CD4-positive, alpha-beta T cell treated with Interleukin-15 for 1 hour (primary cell): ENCODE measurements at places on chromosomes 13 and 19.
A peak's percentile ranks its signal among the peaks of the same experiment; 100 is the strongest.

- DNase-seq: no peak
Measured at GRCh38 chr19:13881251-13881691, 4.3 kb downstream of the NANOS3 start.

DNA sequence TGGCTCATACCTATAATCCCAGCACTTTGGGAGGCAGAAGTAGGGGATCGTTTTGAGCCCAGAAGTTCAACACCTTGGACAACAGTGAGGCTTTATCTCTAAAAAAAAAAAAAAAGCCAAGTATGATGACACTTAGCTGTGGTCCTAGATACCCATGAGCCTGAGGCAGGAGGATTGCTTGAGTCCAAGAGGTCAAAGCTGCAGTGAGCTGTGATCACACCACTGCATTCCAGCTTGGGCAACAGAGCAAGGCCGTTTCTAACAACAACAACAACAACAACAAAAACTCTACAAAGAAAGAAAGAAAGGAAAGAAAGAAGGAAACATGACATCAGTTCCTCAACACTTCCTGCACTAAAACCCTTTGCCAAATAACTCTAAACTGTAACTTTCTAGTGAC is 265.1 kb upstream of the DACH1 start:
- DNase-seq: no peak

DNA sequence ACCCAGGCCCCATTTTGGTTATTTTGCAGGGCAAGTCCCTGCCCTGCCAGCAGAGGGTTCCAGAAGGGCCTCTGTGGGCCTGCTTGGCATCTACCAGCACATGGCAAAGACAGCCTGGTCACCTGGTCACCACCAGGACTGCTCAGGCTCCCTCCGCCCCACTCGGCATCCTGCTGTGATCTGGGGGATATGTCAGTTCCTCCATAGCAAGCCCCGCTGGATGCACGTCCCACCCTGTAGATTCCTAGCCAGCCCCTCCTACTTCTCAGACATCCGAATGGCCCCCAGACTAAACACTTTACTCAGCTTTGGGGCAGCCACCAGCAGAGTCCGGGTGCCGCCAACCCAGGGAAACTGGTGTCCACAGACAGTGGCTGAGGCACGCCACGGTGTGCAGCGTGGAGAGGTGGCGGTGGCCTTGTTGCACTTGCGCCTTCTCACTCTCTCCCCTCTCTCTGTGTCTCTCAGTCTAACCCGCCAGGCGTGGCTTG is 31.8 kb upstream of the USE1 start:
- no peak for DNase-seq

DNA sequence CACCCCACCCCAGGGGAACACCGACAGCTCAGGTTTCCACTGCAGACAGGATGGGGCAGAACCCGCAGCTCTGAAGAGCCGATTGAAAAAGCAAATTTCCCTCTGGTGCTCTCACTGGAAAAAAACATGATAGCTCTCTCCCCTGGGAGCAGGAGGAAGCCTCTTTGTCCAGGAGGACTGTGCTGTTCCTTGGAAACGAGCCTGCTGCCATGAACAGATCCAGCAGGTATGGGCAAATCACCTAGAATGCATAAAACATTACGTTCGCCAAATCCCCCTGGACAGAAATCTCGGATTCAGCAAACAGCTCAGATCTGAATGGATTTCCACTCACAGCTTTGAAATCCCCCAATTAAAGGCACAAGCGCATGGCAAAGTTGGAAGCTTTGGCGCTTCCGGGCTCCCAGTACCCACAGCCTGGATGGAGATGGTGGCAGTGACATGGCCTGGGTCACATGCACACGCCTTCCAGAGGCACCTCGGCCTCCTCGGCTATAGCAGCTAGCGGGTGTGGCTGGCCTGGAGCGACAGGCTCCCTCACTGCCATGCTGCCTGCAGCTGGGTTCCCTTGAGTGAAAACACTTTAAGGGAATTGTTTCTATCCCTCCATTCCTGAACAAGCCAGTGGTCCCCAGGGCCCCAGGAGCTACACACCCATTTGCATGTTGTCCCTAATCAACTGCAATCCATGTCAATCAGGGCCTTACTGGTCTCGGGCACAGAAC is 59.1 kb downstream of the CEBPG start:
- no peak for DNase-seq

DNA sequence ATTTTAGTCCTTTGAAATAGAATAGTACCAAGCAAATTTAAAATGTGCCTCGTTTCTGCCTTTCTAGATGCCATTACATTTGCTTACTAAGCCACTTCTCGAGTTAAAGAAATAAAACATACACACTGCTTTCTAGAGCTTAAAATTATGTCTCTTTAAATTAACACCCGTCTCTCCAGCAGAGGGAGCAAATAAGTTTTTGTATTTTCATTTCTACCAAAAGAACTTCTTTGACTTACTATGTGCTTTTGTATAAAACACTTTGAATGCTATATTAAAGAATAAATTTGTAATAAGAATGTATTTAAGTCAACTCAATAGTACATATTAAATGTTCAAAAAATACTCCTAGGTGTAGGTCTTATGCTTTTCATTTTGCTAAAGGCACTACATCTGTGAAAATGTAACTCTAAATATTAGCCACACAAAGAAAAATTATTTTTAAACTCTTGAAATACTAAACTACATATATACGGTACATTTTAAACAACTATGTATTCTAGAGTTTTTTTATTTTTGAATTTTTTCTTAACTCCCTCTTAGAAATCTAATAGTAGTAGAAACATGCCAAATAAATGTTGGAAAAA is 269.3 kb upstream of the MIR17HG start:
- DNase-seq: no peak

GRCh38 chr13:75364131-75364713 is 117.7 kb downstream of the TBC1D4 start:
- DNase-seq: no peak

GRCh38 chr19:39970425-39970674 is 615 bp upstream of the PSMC4 start:
- no peak for DNase-seq

GRCh38 chr19:9352505-9352904 is 10.3 kb upstream of the ZNF177 start:
- no peak for DNase-seq

- no peak for DNase-seq
Measured at GRCh38 chr19:55494172-55494761, 6.0 kb downstream of the SSC5D start.

GRCh38 chr19:34926685-34927375 is at the start of gene ZNF30:
Gene ZNF30 (plus strand): TSS chr19:34926903. CDS start chr19:34929948, 3,045 bp downstream.
- peak; percentile 86 for DNase-seq

GRCh38 chr13:24381541-24382265 is 72.3 kb downstream of the C1QTNF9 start:
- DNase-seq: no peak

- no peak for DNase-seq
Measured at GRCh38 chr19:3844596-3844995, 24.2 kb downstream of the ZFR2 start.

- no peak for DNase-seq
Measured at GRCh38 chr19:6679139-6679538, 9.2 kb upstream of the TNFSF14 start.
